Thoracic aorta (tissue), 2 donors: ENCODE measurements at places on chromosomes 2 and 18. TPM values are rescaled to one million over a fixed set of nuclear protein-coding genes. Genes with fewer than 3 reads are reported as not detected.

GRCh38 chr2:16091576-16092282 lies 151.4 kb downstream of the MYCN start:
- no peak overlapping the region for H3K27ac ChIP-seq
- DNase-seq: no peak
- no peak overlapping the region for H3K4me3 ChIP-seq
- no peaks in the 10 kb centered on the region for H3K4me1 ChIP-seq
- H3K36me3 ChIP-seq: no peaks in the 10 kb centered on the region

GRCh38 chr18:32091724-32092421 lies at the start of gene RNF138:
Gene RNF138 (plus strand): TSS chr18:32091874. CDS start chr18:32092777, 903 bp downstream.
- H3K36me3 ChIP-seq: no peaks in the 10 kb centered on the region
- H3K27me3 ChIP-seq: no peaks in the 10 kb centered on the region
- peak within 1 kb of the TSS; percentile 95 for H3K4me3 ChIP-seq
- peak; percentile 39 for DNase-seq

GRCh38 chr2:71615767-71616730 lies 162.7 kb downstream of the DYSF start:
- no peaks in the 10 kb centered on the region for H3K27me3 ChIP-seq
- DNase-seq: no peak
- peaks cover 15% of the 10 kb centered on the region for H3K4me1 ChIP-seq
- H3K27ac ChIP-seq: peak overlapping the region; percentile 74

GRCh38 chr2:26579025-26579722 lies 62.0 kb downstream of the CIB4 start:
- no peaks in the 10 kb centered on the region for H3K27me3 ChIP-seq
- DNase-seq: no peak
- H3K27ac ChIP-seq: no peak overlapping the region
- H3K36me3 ChIP-seq: no peaks in the 10 kb centered on the region

- H3K4me3 ChIP-seq: no peak overlapping the region
- DNase-seq: no peak
- H3K27me3 ChIP-seq: no peaks in the 10 kb centered on the region
These were observed 359.5 kb upstream of the FAM98A start for GRCh38 chr2:33958591-33958990.

- H3K4me1 ChIP-seq: no peaks in the 10 kb centered on the region
- no peak overlapping the region for H3K4me3 ChIP-seq
- H3K27me3 ChIP-seq: no peaks in the 10 kb centered on the region
- H3K36me3 ChIP-seq: no peaks in the 10 kb centered on the region
- no peak overlapping the region for H3K27ac ChIP-seq
- no peak for DNase-seq
These were observed 589.0 kb upstream of the ACVR2A start for GRCh38 chr2:147255812-147256211.

- H3K4me3 ChIP-seq: no peak overlapping the region
- no peaks in the 10 kb centered on the region for H3K4me1 ChIP-seq
- DNase-seq: no peak
- no peaks in the 10 kb centered on the region for H3K27me3 ChIP-seq
- H3K27ac ChIP-seq: no peak overlapping the region
These were observed 4.7 kb downstream of the ESPNL start for GRCh38 chr2:238104691-238105371.

DNA sequence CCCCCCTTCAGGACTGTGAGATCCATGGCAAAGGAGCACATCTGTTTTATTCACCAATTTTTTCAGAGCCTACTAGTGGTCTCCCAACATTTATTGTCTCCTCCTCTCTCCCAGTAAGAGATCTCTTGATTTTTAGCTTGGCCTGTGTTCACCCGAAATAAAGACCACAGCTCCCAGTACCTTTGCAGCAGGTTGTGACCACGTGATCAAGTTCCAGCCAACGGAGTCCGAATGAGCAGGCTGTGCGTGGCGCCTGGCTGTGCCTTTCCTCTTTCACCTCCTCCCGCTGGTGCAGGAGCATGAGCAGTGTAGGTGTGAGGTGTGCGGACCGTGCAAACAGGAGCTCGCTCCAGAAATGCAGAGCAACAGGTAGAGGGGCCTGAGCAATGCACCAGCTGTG lies 143.6 kb upstream of the GLI2 start:
- H3K4me3 ChIP-seq: no peak overlapping the region
- H3K27me3 ChIP-seq: no peaks in the 10 kb centered on the region
- H3K27ac ChIP-seq: no peak overlapping the region
- DNase-seq: no peak
- no peaks in the 10 kb centered on the region for H3K36me3 ChIP-seq

- no peaks in the 10 kb centered on the region for H3K36me3 ChIP-seq
- no peaks in the 10 kb centered on the region for H3K4me1 ChIP-seq
- no peak overlapping the region for H3K27ac ChIP-seq
- no peaks in the 10 kb centered on the region for H3K27me3 ChIP-seq
These were observed 277.1 kb downstream of the SOX11 start for GRCh38 chr2:5969303-5969702.

- no peaks in the 10 kb centered on the region for H3K4me1 ChIP-seq
- no peaks in the 10 kb centered on the region for H3K36me3 ChIP-seq
- no peaks in the 10 kb centered on the region for H3K27me3 ChIP-seq
- no peak for DNase-seq
- no peak overlapping the region for H3K4me3 ChIP-seq
- H3K27ac ChIP-seq: no peak overlapping the region
These were observed 132.9 kb upstream of the HDAC4 start for GRCh38 chr2:239533569-239534316.

GRCh38 chr2:110221938-110222337 lies 9.6 kb upstream of the MTLN start:
- no peak overlapping the region for H3K27ac ChIP-seq
- no peak for DNase-seq
- H3K36me3 ChIP-seq: no peaks in the 10 kb centered on the region

DNA sequence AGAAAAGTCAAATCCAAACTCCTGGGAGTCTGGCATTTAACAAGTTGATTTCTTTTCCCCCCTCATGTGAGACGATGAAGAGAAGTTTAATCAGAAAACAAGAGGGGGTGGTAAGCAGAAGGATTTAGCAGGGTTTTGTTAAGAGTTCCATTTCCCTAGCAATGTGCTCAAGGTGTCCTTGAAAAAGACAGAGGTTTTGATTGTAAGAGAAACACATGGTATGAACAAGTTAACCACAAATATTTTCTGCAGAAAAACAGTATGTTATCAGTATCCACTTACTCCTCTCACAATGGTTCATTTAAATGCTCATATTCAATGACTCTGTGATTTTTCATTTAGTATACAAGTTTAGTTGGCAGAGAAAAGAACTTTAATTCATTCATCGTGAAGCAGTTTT lies 26.8 kb downstream of the LAMA1 start:
- DNase-seq: no peak
- no peaks in the 10 kb centered on the region for H3K36me3 ChIP-seq
- no peaks in the 10 kb centered on the region for H3K27me3 ChIP-seq
- no peak overlapping the region for H3K4me3 ChIP-seq
- H3K27ac ChIP-seq: no peak overlapping the region

GRCh38 chr2:42826231-42826630 lies 33.8 kb upstream of the HAAO start:
- no peak overlapping the region for H3K4me3 ChIP-seq
- no peak overlapping the region for H3K27ac ChIP-seq
- H3K36me3 ChIP-seq: no peaks in the 10 kb centered on the region
- DNase-seq: no peak
- H3K27me3 ChIP-seq: no peaks in the 10 kb centered on the region

DNA sequence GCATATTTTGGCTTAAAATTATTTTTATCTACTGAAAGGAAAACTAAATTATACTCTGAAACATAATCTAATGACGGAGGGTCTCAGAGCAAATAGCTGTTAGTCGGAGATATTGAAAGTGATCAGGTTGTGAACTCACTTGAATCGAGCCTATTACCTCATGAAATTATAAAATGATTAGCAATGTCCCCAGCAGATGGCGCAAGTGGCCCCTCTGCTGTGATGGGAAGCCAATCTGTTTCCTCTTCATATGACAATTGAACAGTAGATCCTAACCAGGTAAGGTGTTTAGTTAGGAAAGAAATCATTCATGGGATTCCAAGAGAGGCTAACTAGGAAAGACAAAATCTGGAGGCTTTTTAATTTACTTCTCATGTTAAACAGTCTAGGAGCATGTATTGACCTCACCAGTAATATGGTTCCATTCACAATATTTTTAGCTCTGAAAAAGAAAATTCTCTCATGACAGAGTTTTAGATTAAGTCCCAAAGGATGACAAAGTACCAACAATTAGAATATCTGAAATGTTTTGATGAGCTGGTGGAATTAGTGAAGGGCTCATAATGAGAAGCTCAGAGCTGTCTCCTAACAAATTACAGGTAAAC lies 29.9 kb upstream of the MPPE1 start:
- H3K27ac ChIP-seq: no peak overlapping the region
- H3K36me3 ChIP-seq: no peaks in the 10 kb centered on the region
- H3K4me1 ChIP-seq: no peaks in the 10 kb centered on the region
- DNase-seq: peak; percentile 19

GRCh38 chr2:101038455-101039255 lies 36.6 kb downstream of the RPL31 start:
- peaks cover 32% of the 10 kb centered on the region for H3K36me3 ChIP-seq
- no peak overlapping the region for H3K4me3 ChIP-seq
- H3K27ac ChIP-seq: no peak overlapping the region
- DNase-seq: no peak
- H3K4me1 ChIP-seq: no peaks in the 10 kb centered on the region

- no peaks in the 10 kb centered on the region for H3K36me3 ChIP-seq
- no peaks in the 10 kb centered on the region for H3K27me3 ChIP-seq
- no peak overlapping the region for H3K27ac ChIP-seq
- no peak overlapping the region for H3K4me3 ChIP-seq
- H3K4me1 ChIP-seq: no peaks in the 10 kb centered on the region
These were observed 145.5 kb downstream of the CALCRL start for GRCh38 chr2:187302586-187302985.

DNA sequence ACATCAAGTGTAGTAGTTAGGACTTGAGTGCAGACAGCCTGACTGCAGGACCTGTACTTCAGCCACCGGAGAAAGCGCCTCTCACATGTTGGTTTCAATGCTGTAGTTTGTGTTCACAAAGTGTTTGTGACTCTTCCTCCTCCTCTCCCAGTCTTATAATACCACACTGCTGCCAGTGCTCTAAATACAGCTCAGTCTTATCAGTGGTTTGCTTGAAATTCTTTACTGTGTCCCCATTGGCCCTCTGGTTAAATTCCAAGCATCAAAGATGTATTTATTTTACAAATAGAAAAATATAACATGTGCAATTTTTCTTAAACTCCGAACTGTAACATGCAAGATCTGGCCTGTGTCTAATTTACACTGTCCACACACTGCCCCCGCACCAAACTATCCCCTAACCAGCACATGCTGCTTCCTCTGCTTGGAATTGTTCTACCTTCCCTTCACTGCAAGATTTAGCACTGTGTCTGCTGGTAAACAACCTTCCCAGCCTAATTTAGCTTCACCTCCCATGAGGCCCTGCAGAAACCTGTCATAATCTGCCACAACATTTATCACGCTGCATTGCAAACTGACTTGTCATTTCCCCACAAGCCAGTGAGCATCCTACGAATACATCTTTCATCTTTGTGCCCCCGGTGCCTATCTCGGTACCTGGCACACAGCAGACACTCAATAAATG lies 77.1 kb downstream of the SUMO1 start:
- H3K4me3 ChIP-seq: no peak overlapping the region
- DNase-seq: no peak
- H3K27me3 ChIP-seq: no peaks in the 10 kb centered on the region
- peaks cover 9% of the 10 kb centered on the region for H3K4me1 ChIP-seq

DNA sequence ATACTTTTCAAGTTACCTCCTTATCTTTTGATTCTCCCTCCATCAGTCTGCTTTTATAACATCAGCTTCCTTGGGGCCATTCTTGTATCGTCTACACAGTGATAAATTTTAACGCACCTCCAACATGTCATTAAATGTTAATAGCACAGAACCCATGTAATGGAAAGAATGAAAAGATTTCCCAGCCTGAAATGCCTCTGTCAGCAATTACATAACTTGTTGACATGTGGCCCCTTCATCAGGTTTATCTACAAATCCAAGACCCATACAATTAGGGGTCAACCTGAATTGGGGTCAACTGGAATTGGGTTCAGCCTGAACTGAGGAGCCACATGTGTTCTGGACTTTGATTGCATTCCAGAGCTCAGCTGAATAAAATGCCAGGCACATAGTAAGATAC lies 148.2 kb upstream of the KLF7 start:
- DNase-seq: no peak
- H3K27ac ChIP-seq: no peak overlapping the region
- no peaks in the 10 kb centered on the region for H3K36me3 ChIP-seq
- H3K4me1 ChIP-seq: no peaks in the 10 kb centered on the region
- H3K4me3 ChIP-seq: no peak overlapping the region
- no peaks in the 10 kb centered on the region for H3K27me3 ChIP-seq

The TSPYL6 gene
- not detected for total RNA-seq

The ASB18 gene
- not detected for total RNA-seq

The THUMPD2 gene
- 32.0 TPM for total RNA-seq

The TRAF3IP1 gene
- 19.4 TPM for total RNA-seq

The EN1 gene
- not detected for total RNA-seq

The ASPRV1 gene
- total RNA-seq: 1.8 TPM

The TRPM8 gene
- not detected for total RNA-seq
